Activated naive CD8-positive, alpha-beta T cell treated with anti-CD3 and anti-CD28 coated beads for 36 hours (primary cell): ENCODE measurements at places on chromosomes 2 and 18.

DNA sequence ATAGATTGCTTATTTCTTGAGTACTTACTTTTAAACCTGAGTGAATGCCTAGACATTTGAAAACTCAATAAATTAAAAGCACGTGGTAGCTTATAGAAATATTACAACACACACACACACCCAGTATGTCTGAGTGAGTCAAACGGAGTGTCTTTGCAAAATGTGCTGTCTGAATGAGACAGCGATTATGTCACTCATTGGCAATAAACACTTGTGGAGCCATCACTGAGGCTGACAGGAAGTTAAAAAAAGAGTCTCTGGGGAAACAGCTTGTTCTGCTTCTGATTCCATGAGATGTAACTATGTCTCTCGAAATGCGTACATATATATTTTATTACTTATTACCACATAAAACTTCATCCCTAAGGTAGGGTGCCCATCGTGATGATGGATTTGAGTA lies 22.3 kb upstream of the VPS4B start:
- no peak for DNase-seq

DNA sequence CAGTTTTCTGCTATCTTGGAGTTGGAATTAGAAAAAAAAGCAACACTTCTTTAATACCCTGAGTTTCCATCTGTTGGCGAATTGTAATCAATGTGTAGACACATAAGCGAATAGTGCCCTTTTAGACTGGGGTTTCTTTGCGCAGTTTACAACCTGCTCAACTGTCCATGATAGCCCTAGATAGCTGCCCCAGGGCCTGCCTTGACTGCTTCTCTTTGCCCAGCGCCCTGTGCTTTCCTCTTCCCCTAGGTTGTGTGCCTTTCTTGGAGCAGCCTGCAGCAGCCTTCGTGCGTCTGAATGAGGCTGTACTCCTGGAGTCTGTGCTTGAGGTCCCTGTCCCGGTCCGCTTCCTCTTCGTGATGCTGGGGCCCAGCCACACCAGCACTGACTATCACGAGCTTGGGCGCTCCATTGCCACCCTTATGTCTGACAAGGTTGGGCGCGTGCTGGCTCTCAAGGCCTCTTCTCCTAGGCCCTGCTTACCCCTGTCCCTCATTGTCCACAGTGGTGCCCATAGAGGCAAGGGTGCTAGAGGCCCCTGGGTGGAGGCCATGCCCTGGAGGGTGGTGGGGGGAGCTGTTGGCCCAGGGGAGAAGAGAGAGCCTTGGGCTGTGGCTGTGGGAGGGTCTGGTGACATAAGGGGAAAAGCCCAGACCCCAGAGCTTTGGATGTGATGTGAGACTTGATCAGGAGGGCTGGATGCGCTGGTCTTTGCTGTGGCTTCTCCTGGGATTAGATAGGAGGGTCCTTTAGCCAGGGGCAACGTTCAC lies 6.9 kb downstream of the SLC4A3 start:
- DNase-seq: no peak

- DNase-seq: no peak
These were observed 132.7 kb downstream of the EVA1A start for GRCh38 chr2:75428060-75428459.

GRCh38 chr2:229153951-229154350 lies 117.1 kb downstream of the PID1 start:
- no peak for DNase-seq

DNA sequence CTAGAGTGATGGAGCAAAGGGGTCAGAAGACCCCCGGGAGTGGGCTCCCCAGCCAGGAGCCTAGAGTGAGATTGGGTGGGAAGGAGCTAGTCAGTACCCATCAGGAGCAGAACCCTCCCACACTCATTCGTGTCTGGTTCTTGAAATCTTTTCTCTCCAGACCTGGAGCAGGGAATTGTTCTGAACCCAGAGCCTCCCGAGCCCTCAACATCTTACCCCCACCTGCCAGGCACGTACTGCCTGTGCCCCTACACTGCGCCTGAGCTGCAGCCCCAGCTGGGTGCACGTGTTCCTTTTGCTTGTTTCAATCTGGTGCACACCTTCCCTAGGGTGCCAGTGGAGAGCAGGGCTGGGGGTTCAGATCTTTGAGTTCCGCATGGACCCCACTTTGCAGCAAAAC lies 52.6 kb downstream of the BCL2L11 start:
- no peak for DNase-seq
